Esophagus squamous epithelium (tissue), 5 donors: ENCODE measurements at places on chromosomes 5 and 9.

DNA sequence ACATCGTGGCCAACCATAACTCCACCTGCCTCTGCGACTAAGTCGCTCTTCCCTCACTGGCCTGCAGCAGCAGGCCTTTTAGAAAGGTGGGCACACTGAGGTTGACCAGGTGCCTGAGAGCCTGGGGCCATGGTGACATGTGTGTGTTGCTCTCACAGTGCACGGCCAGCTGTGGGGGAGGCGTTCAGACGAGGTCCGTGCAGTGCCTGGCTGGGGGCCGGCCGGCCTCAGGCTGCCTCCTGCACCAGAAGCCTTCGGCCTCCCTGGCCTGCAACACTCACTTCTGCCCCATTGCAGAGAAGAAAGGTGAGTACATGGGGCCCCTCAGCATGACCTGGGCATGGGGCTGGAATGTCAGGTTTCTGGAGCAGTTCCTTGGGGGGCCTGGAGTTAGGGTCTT, 104.5 kb upstream of the ICE1 start:
- DNase-seq = no peak

DNA sequence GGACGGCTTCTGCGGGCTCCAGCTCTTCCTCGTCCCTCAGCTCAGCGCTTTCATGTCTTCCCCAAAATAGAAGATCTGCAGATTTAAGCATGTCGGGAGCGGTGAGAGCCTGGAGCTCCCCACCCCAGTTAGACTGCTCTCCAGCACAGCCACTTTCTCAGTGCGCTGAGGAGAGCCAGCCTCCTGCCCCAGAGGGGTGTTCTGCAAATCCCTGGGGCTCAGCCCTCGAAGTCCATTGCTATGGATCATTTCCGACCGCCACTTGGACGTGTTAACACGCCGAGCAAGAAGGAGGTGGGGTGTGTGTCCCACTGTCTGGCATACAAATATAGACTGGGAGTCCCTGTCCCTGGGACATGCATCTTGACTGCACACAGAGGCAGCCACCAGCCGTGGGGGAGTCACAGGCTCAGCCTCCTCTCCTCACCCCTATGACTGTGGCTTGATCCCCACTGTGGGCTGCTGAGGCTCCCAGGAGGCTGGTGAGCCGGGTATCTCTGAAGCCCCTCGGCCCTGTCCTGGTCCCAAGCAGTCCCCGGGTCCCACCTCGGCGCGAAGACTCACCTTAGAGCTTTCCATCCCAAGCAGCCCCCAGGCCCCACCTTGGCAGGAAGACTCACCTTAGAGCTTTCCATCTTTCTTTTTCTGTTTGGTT, 30.0 kb upstream of the RNF130 start:
- DNase-seq = no peak

DNA sequence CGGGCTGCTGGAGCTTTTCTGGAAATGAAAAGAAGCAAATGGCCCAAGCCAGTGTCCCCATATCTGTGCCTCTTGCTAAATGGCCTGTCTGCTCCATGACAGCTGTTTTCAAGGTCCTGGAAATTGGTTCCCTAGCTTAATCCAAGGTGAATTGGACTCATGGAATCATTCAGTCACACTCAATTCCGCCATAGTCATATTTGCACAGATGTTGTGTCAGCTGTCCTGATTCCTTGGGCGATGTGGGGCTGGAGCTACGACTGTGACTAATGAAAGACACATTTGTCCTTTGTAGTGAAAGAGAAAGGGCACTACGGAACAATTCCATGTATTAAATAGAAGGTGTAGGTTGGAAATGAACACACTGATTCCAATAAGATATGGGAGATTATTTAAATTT, 102.9 kb upstream of the MEGF10 start:
- no peak for DNase-seq

GRCh38 chr5:135545099-135545498, 9.3 kb upstream of the NEUROG1 start:
- no peak for DNase-seq

- DNase-seq = no peak
Observed at GRCh38 chr5:115439042-115439441, 105.5 kb downstream of the FEM1C start.

DNA sequence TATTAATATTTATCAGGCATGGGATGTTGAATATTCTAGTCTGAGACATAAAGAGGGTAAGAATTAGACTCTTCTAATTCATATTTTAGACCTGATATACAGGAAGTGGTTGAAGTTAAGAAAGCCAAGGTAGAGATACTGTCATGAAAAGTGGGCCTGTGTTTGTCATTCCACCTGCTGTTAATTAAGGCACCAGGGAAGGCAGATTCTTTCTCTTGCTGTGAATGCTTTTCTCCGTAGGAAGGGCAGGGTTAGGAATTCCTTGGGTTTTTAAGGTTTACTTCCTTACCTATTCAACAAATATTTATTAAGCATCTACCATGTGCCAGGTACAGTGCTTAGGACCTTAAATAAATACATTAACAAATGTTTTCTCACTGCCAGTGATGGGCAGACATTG, 196.4 kb downstream of the CAVIN4 start:
- DNase-seq = no peak

- no peak for DNase-seq
Observed at GRCh38 chr9:131943351-131943841, 136.3 kb downstream of the MED27 start.

GRCh38 chr5:81121836-81122630, 111.1 kb upstream of the CKMT2 start:
- no peak for DNase-seq

DNA sequence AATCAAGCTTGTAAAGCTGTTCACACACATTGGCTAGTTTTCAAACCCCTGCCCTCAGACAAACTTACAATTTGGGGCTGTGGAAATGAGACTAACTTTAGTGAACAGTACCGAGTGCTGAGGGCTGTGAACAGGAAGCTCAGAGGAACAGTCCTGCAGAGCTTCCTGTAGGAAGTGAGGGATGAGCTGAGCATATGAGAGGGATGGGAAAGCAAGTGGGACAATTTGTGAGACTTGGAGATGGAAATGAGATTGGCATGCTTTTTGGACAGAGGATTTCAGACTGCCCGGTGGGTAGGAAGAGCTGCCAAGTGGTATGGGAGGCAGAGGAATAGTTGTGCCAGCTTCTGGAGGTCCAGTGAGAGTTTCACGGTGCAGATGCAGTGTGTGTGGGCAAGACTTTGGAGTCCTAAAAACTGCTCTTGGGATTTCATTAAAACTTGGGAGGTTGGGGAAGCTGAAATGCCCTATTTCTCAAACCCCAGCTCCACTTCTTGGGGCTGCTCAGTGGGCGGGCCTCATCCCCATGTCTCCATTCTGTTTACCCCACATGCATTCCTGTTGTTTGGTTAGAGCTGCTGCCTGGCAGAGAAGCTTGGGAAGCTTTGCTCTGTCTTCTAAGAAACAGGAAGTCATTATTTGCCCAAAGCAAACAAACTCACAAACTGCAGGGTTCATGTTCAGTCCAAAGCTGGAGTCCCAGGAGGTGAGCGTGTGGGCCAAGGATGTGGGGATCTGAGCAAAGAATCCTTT, 267.5 kb downstream of the ZSWIM6 start:
- DNase-seq = no peak
